ENCODE measurements at places on chromosomes 2 and 18. TPM values are rescaled to one million over a fixed set of nuclear protein-coding genes. Genes with fewer than 3 reads are reported as not detected.

Gene CSRNP3
- 3.3 TPM for polyA plus RNA-seq

Gene KCNE4
- 4.0 TPM for polyA plus RNA-seq

Gene DPP10
- 0.67 TPM for polyA plus RNA-seq

GRCh38 chr2:8606226-8606625 is 75.6 kb upstream of the ID2 start:
- DNase-seq = no peak

DNA sequence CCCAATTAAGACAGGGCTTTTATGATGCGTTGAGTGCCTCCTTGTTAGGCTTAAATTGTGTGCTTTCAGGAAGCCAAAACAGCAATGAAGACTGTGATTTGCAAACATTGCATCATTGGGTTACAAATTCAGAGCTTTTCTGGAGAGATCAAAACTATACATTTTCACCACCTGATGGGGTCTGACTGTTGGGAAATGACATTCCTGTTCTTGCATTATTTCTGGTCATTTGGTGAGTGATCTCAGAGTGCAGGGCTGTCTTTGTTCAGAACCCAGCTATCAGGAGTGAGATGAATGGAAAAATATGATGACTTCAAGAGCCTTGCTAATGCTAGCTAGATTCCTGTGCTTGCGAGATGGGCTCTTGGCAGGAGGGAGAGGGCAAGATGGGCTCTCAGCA is 39.1 kb downstream of the SH3RF3 start:
- no peak for DNase-seq

- no peak for DNase-seq
These were observed 36.4 kb downstream of the RAMP1 start for GRCh38 chr2:237895544-237896506.

Gene ABCA12
- polyA plus RNA-seq = 0.37 TPM

DNA sequence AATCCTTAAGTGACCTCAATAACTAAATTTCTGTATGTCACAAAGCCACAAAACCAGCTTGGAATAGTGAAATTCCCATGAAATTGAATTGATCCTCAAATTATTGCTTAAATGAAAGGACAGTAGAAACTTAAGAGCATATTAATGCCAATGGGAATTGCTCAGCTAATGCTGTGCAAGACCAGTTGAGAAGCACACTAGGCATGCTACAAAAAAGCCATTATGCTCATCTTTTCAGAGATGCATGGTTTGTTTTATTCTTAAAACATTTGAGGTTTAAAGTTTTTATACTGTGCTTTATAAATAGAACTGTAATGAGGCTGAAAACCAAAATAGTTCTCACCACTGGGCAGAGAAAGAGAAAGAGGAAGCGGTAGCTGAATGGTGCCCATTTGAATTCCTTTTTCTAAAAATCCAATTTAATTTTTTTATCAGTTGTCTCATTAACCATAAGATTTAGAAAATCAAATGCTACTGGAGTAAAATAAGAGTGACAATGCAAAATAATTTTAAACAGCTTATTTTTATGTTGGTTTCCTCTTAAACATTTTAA is 98.6 kb downstream of the LNPK start:
- no peak for DNase-seq

DNA sequence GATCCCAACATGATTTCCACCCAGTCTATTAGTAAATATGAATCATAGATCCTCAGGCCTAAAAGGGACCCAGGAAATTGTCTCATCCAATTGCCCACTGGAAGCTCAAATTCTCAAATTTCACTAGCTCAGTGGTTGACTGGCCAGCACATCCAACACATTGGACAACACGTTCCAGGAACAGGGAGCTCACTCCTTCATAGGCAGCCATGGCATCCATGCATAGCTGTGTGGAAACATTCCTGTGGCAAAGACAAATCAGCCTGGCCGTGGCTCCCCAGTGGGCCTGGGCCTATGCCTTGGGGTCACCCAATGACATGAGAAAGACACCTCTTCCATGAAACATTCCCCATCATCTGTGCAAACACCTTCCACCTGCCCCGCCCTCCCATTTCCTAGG is 261.1 kb downstream of the ANAPC1 start:
- DNase-seq = no peak

Gene ESPNL
- 0.28 TPM for polyA plus RNA-seq

DNA sequence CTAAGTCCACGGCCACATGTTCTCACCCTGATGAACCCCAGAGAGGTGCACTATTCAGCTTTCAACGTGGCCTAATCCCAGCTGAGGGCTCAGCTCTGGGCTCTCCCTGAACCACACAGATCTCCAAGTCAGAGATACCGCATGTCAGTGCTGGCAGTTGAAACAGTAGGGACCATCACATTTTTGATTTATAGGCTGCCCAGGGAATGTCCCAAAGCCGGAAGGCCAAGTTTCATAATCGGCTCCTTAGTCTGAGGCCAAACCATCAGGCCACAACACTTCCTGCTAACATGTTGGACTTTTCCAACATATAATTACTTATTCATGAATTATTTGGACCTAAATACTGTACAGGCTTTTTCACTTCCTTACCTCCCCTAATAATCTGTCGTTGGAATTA is 91.9 kb upstream of the KLHL29 start:
- DNase-seq = no peak

DNA sequence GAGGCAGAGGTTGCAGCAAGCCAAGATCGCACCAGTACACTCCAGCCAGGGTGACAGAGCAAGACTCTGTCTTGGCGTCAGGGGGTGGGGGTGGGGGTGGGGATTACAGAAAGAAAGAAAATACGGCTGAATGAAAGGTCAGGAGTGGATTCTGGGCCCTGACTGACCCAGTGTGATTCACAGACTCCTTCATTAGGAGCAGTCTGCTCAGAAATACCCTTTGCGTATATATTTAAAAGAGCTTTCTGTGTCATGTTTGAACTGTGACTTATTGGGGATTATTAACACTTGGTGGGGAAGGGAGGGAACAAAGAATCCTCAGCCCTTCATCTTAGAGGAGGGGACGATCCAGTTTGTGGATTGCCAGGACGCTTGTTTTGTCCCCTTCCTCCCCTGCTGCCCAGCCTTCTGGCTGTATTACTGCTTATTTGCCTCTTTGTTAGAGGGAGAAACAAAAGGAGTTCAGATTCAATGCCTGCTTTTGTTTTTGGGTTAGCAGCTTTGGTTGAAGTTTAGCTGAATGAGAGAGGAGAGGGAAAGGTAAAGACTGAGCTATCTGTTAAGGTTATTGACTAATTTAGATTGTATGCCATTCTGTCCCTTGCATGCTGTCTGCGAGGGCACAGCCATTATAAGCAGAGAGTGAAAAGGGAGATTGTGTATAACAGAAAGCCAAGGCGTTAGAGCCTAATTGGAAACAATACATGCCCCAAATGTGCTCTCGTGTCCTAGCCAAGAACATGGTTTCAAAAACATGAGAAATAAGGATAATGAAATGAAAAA is 118.3 kb downstream of the FMNL2 start:
- DNase-seq = no peak

- DNase-seq = no peak
These were observed 223.3 kb upstream of the STON1 start for GRCh38 chr2:48306409-48307284.

Gene ANTXR1
- polyA plus RNA-seq = 7.0 TPM

DNA sequence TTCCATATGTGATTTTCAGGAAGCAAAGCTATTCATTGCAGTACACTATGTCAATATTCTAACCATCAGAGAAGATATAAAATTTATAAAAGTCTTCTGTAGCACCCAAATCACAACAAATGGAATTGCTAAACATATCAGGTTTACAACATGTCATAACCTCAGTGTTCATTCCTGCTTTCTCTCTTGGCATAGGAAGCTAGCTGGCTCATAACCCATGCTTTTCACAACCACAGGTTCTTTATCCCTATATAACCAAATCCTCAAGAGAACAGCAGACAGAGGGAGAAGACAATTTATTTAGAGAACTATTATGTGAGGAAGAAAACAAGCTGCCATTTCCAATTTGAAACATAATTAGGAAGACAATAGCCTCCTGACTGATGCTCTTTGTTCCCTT is 997.0 kb upstream of the ACVR2A start:
- DNase-seq = no peak

Gene ACMSD
- polyA plus RNA-seq = 152 TPM

- DNase-seq = no peak
These were observed 150.2 kb downstream of the FSHR start for GRCh38 chr2:49004036-49004626.

GRCh38 chr2:49585921-49586320 is 431.6 kb upstream of the FSHR start:
- no peak for DNase-seq

Gene SOX11
- polyA plus RNA-seq = not detected

Gene SH3BP4
- 20.0 TPM for polyA plus RNA-seq

Gene GALNT3
- 8.8 TPM for polyA plus RNA-seq

DNA sequence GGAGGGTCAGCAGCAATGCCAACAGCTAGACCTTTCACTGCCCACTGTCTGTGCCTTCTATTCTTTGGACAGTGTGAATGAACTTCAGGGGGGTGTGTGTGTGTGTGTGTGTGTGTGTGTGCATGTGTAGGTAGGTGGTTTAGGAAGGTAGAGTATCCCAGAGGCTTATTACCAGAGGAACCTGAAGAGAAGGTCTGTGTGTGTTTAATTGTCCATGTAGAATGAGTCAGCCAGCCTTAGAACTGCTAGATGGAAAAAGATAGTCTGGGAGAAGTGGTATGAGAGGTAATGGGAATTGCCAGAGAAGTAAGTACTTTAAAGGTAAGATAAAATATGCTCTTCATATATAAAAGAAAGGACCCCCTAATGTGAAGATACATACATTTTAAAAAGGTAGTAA is 522.2 kb downstream of the PIK3C3 start:
- no peak for DNase-seq

- DNase-seq = no peak
These were observed 141.6 kb downstream of the HDAC4 start for GRCh38 chr2:239259173-239259572.
